GM04504 (cell line): ENCODE measurements at places on chromosomes 1 and 21.

DNA sequence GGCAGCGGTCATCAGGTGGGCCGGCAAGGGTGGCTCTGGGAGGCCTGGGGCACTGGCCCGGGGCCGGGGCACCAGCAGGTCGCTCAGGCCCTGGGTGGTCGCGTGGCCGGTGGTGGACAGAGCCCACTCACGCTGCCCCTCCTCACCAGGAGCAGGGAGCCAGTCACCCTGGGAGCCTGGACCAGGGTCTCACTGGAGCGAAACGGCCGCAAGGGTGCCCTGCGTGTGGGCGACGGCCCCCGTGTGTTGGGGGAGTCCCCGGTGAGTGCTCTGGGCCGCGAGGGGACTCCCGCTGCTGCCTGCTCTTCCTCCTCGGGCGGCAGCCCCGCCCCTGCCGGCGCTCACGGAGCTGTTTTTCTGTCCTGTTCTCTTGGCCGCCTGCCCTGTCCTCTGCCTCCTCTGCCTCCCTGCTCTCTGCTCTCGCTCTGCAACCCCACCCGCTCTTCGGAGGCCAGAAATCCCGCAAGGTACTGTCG is 23.5 kb downstream of the RNF223 start:
- DNase-seq: no peak

- no peak for DNase-seq
These were observed 10.0 kb upstream of the MORC3 start for GRCh38 chr21:36310016-36310415.

DNA sequence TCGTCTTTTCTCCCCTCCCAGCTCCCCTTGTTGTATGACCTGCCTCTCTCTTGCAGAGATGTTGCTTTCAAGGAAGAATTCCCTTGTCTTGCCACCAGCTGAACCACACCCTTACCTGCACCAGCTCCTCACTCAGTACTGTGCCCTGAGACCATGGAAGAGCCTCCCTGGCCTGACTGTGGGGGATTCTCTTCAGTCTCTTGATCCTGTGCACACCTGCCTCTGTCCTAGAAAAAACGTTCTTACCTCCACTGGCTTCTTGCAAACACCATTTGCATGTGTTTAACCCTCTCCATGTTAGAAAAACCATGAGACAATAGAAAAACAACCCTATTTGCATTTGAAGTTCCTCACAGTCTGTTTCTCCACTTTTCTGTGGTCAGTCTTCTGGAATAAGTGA is 43.3 kb upstream of the FCRL4 start:
- no peak for DNase-seq

DNA sequence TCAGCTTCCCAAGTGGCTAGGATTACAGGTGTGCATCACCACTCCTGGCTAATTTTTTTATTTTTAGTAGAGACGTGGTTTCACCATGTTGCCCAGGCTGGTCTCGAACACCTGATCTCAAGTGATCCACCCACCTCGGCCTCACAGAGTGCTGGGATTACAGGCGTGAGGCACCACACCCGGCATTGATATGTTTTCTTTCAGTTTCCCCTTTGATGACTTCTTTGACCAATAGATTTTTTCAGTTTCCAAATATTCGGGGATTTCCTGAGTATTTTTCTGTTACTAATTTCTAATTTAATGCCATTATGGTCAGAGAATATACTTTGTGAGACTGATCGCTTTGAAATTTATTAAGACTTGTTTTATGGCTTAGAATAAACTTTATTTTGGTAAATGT is 406.1 kb downstream of the RYR2 start:
- no peak for DNase-seq

DNA sequence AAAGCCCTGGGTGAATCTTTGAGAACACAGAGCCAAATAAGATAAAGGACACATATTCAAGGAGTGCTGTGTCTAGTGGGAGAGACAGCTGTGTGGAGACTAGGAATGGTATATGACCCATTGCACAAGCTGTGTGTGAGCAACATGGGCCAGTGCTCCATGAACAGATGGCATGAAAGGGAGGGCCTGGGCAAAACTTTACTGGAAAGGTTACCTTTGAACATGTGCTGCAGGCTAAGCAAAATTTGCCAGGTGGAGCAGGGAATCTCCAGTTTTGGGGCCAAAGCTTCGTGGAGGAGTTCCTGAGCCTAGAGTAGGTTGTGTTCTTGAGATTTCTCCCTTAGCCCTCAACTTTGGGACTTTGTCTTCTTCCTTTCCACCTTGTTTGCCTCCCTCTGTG is 446.1 kb upstream of the PROX1 start:
- no peak for DNase-seq

- no peak for DNase-seq
These were observed 547.3 kb upstream of the PLXNA2 start for GRCh38 chr1:208791456-208791855.

DNA sequence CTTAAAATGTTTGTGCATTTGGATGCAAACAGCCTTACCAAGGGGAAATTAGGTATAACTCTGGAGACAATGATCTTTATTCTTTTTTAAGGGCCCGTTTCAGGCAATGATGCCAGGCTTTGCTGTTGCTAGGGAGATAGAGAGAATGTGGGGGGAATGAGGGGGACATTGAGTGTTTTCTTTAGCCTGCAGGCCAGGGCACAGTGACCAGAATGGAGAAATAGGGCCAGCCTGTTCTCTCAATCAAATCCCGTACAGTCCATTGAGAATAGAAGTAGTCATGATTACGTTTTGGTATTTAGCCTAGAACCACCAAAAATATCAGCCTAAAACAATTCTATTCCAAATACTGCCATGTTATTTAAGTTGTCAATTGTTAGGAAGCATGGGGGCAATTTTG is 49.0 kb downstream of the RGS7 start:
- no peak for DNase-seq

DNA sequence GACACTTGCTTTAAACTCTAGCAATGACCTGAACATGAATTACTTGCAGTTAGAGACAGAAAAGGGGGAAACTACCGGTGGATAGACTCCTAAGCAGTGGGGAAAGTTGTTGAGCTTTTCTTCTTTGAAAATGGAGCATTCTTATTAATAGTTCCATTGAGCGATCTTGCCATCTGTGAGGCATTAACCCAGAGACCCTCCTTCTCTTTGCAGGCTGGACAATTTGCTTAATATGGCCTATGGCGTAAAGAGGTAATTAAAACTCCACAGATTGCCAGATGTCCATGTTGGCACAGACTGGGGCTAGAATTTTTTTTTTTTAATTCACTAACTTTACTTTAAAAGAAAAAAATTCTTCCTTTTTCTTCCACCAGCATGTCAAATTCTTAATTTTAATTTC is 88.5 kb downstream of the ELAVL4 start:
- DNase-seq: no peak
